ENCODE measurements at places on chromosomes 6 and 20.

DNA sequence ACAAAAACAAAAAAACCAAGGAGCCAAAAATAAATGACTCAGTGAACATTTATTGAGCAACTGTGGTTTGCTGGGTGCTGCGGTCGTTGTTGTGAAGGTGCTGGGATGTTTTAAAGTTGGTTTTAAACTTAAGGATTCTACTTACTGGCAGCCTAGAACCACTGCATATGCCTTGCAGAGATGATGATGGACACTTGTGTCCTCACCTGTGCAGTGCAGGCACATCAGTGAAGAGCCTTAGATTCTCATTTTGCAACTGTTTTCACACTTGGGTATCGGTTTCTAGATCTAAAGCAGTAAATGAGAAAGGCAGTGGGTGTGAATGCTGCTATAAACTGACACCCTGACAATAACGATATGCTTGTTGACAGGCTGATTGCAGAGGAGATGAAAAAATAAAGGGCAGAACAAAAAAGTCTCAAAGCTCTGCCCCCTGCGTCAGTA, 68.8 kb downstream of the UTRN start:
- no peak for DNase-seq

- no peak for DNase-seq
These were observed 181.7 kb downstream of the GRM1 start for GRCh38 chr6:146210406-146211083.

DNA sequence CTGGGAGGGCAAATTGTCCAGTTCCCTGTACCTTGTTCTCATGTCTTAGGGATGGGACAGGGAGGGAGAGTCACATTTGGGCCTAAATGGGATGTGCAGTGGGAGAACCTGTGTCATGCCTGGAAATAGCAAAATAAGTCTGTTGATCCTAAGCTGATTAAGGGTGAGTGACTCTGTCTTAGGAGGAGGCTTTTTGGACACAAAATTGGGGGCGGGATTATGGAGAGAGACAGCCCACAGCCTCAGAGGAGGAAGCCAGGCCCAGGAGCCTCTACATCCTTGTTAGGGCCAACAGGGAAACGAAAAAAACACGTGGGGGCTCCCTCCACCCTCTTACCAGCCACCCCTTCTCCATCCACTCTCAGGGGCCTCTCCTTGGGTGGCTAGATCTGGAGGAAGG, 2.2 kb downstream of the KCNB1 start:
- no peak for DNase-seq

DNA sequence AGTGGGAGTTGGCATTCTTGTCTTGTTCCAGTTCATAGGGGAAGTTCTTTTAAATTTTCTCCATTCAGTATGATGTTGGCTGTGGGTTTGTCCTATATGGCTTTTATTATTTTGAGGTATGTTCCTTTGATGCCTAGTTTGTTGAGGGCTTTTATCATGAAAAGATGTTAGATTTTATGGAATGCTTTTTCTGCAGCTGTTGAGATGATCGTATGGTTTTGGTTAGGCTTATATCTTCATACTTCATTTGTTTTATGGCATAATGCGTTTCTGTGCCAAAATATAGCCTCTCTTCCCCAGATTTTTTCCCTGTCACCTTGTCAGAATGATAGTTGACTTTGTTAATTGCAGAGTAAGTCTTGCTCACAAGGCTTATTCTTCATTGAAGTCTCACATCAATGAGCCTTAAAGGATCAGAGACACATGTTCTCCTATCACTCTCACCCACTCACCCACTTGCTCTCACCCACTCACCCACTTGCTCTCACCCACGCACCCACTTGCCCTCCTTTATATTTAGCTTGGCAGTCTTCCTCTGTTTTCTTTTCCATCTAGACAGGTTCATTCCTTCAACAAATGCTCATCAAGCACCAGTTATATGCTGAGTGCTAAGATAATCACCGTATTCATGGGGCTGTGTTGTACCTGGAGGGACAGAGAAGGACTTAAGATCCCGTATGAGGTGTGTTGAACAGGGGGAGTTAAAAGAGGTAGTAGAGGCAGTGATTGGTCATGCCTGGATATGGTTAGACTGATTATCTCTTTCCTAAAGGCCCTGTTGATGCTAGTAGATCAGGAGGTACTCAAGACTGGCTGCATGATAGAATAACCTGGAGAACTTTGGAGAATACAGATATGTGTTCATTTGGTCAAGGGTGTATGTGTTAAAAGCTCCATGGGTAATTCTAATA, 19.3 kb downstream of the UST start:
- no peak for DNase-seq

DNA sequence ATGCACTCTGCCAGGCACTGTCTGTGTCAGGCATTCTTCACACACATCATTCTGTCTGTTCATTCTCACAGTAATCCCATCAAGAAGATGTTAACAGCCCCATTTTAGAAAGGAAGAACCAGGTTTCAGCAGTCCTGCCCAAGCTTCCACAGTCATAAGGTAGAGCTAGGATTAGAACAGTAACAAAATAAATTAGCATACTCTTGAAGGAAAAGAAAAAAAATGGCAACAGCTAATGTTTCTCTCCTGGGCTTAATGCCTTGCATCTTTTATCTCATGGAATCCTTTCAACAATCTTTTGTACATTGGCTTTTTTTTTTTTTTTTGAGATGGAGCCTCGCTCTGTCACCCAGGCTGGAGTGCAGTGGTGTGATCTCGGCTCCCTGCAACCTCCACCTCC, 32.1 kb upstream of the AKAP12 start:
- DNase-seq: no peak

Data from prostate gland (tissue), 2 donors.